ENCODE measurements at places on chromosomes 6 and 20.

- DNase-seq, result no peak
Measured at GRCh38 chr20:54013471-54013870, 56.9 kb downstream of the BCAS1 start.

GRCh38 chr6:129740013-129740412 lies 30.0 kb upstream of the ARHGAP18 start:
- no peak for DNase-seq

- DNase-seq, result no peak
Measured at GRCh38 chr6:74087899-74088298, 391.9 kb downstream of the CD109 start.

GRCh38 chr6:46799657-46800056 lies 6.5 kb downstream of the MEP1A start:
- DNase-seq, result no peak

Measured in activated naive CD8-positive, alpha-beta T cell treated with anti-CD3 and anti-CD28 coated beads for 36 hours (primary cell).